ENCODE measurements at places on chromosomes 11 and 22.

GRCh38 chr11:122355968-122356367, 240.0 kb upstream of the BLID start:
- DNase-seq, result no peak

GRCh38 chr11:122019908-122020694, 95.9 kb downstream of the BLID start:
- DNase-seq, result no peak

DNA sequence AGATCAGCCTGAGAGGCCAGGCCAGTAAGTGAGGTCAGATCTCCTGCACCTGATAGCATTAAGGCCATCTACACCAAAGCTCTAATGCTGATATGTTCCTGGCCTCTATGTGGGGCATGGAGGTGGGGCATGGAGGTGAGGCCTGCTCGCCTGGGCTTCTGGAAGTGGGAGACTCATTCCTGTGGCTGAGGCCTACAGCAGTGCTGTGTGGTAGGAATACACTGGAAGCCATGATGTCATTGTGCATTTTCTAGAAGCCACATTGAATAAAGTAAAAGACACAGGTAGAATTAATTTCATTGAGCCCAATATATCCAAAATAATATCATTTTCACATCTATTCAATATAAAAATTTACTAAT, 2.7 kb downstream of the PNPLA3 start:
- DNase-seq, result no peak

DNA sequence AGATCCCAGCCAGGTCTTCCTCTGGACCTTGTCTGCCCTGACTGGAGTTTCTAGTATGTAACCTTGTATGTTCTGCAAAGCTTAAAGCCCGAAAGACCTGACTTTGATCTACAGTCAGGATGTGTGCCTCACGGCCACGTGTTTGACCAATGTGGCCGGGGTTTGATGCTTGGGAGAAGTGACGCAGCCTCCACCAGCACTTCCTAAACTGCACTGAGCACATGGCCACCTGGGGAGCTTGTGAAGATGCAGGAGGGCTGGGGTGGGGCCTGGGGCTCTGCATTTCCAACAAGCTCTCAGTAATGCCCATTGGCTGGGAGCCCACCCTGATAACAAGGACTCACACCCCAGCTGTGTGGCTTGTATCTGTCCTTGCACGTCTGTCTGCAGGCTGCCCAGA, 53.2 kb downstream of the NAT10 start:
- peak; percentile 26 for DNase-seq

DNA sequence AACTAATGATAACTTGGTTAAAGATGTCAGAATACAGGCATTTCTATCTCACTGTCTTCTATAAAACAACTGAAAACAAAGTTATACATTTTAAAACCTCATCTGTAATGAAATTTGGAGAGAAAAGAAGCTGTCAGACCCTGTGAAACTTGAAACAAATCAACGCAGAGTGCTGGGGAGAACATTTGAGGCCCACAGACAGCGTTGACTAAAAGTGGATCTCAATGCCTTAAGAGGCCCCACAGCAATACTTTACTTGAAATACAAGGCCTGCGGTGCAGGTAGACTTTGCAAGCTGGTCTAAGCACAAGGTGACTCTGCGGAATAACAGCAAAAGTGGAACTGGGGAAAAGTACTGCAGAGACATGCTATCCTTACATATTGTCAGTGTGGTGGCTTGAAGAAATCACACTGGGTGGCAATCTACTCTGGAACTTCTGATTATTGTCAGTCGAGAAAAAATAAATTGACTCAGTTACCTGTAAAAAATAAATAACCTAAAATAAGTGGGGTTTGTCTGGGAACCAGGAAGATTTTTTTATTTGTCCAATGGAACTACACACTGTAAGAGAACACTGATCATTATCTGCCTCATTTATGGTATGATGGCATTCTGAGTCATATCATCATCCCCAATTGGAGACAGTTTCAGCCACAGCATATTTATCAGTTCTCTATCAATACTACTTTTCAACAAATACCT, 138.9 kb downstream of the LUZP2 start:
- DNase-seq, result no peak

DNA sequence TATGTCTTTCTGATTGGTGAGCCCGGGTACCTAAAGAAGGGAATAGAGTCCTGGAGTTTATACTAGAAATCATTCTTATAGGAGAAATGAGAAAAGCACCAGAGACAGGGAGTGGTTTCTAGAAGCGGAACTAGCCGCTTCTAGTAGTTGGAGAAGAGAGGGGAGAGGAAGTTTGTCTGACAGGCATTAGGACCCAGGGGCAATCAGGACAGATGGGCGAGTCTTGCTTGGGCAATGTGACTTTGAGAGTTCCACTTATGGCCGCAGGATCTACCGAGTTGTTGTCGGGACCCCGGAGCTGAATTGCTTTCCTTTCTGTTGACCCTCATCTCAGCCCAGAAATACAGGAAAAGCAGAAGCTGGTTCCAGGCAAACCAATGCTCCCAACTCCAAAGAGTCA, 596.8 kb upstream of the CNTN5 start:
- DNase-seq, result no peak

DNA sequence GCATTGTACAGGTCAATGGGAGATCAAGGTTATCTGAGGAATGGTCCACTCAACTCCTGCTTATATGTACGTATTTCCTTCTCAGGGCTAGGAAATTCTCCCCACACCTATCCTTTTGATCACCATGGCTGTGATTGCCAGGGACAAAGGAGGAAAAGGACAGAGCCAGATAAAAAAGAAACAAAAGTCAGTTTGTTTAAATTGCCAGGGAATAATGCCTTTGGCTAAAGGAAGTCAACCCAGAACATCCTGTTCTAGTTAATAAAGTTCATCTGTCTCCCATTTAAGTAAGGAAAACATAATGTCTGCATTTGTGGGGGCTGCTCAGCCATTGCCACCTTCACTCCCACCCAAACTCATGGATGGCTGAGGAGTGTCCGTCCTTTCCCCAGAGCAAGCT, 124.7 kb downstream of the ME3 start:
- no peak for DNase-seq

DNA sequence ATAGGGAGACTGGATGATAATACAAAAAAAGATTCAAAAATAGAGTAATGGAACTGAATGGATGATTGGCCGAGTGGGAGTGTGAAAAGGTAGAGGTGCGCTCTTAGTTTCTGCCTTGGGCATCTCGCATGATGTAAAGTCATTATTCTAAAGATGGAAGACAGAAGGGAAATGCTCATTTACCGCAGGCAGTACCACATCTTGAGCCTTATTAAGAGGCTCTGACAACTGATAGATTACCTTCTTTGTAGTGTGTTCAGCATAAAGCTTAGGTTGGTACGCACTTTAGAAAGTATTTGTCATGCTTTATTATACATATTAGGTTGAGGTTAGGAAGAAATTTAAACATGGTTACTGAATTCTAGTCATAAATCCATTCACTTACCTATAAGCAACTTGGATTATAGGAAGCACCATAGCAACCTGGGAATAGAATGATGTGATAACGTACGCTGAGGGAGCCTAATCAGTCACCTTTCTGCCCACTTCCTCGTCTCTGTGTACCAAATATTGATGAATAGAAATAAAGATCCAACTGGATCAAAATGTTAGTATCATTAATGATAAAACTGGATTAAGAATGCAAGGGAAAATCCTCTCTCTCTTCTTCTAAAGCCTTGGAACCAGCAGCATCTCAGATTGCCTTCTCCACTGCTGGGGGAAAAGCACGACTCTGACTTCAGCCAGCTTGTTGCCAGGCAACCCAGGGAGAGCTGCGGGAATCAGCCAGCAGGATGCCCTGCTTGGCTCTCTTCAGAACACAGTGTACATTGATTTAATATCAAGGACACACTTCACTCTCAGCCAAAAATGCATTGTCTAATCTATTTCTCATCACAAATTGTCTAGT, 29.0 kb upstream of the VWA5A start:
- DNase-seq, result no peak

DNA sequence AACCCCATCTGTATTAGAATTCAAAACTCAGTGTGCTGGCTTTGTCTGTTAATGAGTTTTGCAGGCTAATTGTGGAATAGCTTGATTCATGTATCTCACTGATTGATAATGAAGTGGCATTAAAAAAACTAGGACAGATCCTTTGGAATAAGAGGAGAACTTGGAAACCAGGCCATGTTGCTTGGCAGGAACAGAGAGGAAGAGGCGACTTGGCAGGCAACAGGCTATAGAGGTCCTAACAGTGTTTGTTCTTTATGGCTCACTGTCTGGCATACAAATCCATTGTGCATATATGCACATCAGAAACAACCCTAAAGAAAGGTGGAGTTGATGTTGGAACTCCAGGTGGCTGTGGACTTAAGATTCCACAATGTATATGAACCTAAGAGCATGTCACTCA, 17.4 kb upstream of the OR9I1 start:
- no peak for DNase-seq

DNA sequence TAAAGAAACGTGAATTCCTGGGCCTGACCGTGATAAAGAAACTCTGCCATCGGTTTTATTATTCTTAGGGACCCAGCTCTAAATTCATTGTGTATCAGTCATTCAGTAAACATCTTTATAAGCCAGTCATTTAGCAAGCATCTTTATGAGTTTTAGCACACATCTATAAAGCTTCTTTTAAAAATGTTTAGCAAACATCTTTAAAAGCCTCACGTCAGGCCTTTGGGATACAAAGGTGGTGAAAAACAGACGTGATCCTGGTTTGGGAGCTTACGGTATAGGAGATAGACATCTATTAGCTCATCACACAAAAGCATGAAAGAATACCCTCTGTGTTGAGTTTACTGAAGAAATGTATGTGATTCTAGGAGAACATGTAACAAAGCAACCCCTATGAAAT, 320.2 kb downstream of the LARGE1 start:
- no peak for DNase-seq

DNA sequence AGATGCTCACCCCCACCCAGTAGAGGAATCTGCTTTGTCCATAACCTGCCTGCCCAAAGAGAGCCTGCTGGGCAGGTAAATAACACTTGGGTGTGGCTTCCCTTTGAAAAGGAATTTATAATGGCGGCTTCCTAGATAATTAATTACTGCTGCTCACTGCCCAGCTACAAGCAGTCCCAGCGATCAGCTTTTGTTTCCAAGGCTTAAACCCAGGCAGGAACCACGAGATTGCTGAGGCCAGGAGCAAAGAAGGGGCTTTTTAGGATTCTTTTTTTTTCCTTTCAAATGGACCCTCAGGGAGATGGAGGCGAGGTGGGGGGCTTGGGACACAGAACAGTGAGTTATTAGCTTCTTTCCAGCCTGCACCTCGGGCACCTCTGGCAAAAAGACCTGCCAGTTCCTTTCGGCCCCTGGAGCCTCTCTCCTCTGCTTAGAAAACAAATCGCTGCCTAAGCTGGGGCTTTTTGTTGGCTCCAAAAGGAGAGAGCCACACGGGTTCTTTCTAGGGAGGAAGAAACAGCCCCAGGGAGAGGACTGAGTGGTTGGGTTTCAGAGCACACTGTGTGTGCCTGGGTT, 107.2 kb downstream of the TSPAN18 start:
- no peak for DNase-seq

- no peak for DNase-seq
Measured at GRCh38 chr11:62103141-62103540, 20.7 kb upstream of the INCENP start.

DNA sequence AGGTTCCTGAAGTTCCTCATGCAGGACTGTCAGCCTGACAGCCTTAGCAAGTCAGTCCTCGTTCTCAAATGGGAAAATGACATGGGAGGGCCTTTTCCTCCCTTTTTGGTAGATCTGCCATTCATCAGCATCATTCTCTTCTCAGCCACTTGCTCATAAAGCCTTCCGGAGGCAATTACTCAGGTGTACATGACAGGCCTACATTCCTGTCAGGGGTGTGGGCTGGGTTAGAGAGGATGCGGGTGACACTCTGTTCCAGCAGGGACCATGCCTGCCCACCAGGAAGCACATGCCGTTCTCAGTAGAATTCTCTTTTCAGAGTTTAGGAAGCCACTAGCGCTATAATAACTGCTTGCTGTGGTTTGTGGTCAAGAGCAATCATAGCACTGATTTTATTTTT, 24.2 kb upstream of the ANKK1 start:
- DNase-seq, result no peak

DNA sequence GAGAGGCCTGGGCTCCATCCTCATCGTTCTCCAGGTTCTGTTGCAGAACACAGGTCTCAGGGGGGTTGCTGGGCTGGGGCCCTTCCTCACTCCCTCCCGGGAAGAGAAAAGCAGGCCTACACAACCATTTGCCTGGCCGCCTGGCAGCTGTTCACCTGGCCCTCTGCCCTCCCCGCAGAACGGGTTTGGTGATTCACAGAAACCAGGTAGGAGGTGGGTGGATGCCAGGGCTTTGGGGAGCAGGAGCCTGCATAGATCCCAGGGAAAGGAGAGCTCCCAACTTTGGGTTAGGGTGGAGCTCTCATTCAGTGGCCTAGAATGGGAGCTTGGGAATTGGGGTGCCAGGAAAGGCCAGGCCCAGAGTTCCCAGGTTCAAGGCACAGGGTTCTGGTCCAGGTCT, 995 bp downstream of the TMEM134 start:
- DNase-seq, result no peak

GRCh38 chr11:2380807-2381350, 3.8 kb downstream of the CD81 start:
- DNase-seq, result no peak

GRCh38 chr11:72969894-72970335, 155.7 kb downstream of the ATG16L2 start:
- peak; percentile 8 for DNase-seq

DNA sequence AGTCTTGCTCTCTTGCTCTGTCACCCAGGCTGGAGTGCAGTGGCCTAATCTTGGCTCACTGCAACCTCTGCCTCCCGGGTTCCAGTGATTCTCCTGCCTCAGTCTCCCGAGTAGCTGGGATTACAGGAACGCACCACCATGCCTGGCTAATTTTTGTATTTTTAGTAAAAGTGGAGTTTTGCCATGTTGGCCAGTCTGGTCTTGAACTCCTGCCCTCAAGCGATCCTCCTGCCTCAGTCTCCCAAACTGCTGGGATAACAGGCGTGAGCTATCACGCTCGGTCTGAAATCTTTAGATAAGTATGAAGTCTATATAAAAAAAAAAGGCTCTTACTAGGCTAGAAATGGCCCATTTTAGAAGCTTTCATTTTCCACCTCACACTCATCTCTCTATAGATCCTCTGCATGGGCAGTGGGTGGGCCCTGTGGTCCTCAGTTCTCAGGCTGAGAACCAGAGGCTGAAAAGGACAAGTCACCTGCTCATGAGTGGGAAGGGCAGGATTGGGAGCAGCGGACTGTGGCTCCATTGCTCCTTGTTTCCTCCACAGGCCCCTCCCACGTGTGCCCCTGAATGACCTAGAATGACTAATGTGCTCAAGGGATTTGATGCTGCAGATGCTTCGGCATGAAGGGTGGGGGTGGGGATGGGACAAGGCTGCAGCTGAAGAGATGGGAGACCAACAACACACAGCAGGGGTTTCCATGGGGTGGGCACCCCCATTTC, 19.8 kb upstream of the PRAME start:
- no peak for DNase-seq

DNA sequence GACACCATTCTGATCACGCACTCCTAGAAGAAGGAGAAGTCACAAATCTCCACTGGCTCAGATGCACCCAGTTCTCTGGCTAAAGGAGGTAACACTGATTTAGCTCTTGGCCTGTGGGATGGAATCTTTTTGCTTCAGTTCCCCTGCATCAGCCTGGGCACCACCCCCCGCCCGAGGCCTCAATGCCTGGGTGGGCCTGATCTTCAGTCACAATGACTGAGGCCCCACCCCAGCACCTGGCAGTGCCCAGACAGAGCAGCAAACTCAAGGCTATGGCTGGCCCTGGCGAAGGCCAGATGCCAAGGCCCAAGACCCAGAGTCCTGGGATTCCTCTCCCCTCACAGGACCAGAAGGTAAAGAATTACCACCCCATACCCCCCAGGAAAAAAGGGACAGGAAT, 5.0 kb downstream of the CYB561A3 start:
- no peak for DNase-seq

GRCh38 chr22:29784451-29785361, 17.5 kb downstream of the UQCR10 start:
- no peak for DNase-seq
